Dorsolateral prefrontal cortex (tissue), 122 donors: ENCODE measurements at places on chromosomes 16 and 17. TPM values are rescaled to one million over a fixed set of nuclear protein-coding genes. Genes with fewer than 3 reads are reported as not detected.

The WFDC1 gene
- 13.6 TPM for total RNA-seq

The MLYCD gene
- total RNA-seq, result 11.6 TPM

The FBXO31 gene
- total RNA-seq, result 64.3 TPM

The HOXB13 gene
- total RNA-seq, result not detected

The PPP1R27 gene
- not detected for total RNA-seq

The CCL7 gene
- total RNA-seq, result not detected

DNA sequence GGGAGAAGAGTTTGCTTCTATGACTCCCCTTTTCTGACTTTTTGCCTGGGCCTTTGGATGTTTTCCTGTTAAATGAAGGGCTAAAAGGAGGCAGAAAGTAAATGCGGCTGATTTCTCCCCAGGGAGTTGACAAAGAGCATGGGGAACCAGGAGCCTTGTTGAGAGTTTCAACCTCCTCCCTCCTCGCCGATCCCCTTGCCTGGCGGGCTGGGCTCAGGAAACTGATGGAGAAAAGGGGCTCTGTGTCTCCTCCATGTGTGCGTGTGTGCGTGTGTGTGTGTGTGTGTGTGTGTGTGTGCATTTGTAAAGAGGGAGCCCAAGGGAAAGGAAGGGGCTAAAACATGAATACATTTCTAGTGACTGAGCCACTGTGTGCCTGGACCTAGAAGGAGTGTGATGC lies 94.5 kb downstream of the ZDHHC7 start:
- no peak for DNase-seq

DNA sequence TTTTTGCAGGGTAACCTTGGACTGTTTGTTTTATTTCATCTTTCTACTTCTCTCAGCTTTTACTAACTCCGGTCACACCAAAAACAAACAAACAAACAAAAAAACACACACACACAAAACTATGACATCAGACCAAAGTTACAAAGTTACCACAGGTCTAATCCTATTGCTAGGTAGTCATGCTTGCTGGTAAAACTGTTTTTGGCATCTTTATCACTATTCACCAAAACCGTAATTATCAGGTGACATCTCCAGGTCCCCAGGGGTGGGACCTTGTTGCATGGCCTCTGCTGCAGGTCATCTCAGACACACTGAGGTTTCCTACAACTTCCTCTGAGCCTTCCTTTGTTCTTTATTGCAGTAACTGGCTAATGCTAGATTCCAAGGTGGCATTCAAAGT lies 162.3 kb downstream of the ABCA8 start:
- no peak for DNase-seq

GRCh38 chr17:77616254-77616731 lies 342.2 kb upstream of the TNRC6C start:
- DNase-seq, result no peak

- no peak for DNase-seq
Measured at GRCh38 chr17:74271281-74271680, 2.8 kb upstream of the DNAI2 start.

GRCh38 chr16:76360404-76360803 lies 83.2 kb downstream of the CNTNAP4 start:
- no peak for DNase-seq

DNA sequence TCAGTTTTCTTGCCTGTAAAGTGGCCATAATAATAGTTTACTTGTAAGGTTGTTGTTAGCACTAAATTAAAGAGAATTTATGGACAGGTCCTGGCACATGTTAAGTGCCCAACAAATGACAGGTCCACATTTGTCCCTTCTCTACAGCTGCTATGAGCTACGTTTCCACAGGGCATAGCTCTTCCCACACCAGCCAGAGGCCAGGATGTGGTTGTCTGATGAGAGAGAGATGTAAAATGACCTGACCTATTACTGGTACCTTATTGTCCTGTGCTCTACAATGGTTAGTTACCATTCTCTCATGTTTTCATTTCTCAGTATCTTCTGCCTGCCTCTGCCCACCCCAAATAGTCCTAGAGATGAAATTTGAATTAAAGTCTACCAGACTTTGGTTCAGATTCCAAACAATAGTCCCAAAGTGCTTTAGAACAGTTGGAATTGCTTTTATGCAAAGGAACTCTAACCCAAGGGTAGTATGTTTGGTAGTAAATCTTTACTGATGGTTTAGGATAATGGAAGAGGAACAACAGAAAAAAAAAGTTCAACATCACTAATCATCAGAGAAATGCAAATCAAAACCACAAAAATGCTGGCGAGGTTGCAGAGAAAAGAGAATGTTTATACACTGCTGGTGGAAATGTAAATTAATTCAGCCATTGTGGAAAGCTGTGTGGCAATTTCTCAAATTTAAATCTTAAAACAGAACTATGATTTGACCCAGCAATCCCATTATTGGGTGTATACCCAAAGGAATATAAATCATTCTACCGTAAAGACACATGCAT lies 57.1 kb upstream of the ANKFN1 start:
- no peak for DNase-seq

DNA sequence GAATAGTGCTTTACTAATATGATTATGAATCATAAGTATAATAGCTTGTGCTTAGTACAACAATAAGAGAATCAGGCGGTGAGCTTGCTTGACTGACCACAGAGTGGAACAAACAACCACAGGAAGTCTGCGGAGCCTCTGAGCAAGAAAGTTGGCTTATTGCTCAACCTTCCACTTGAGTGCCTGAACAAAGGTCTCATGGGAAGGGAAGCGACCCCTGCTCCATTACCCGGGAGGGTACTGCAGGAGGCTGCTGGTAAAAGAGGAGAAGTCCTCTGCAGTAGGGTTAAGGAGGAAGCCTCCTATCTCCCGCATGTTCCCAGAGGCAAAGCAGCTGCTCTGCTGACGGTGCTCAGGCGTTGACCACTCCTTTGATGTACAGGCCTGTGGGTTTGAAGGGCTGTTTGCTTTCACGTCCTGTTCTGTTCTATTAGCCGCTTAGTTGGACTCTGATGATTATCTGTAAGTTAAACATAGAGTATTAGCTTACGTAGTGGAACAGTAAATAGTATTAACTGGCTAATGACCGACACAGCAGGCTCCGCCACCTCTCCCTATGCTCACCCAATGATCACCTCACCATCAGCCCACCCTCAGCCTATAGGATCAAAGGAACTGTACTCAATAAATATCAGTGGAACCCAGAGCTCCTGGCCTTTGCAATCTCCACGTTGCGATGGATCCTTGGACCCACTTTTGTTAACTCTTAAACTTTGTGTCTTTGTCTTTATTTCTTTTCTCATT lies 17.5 kb downstream of the ALOX15B start:
- no peak for DNase-seq

- no peak for DNase-seq
Measured at GRCh38 chr16:727291-727977, 528 bp downstream of the HAGHL start.
